ENCODE measurements at places on chromosomes 6 and 20.

DNA sequence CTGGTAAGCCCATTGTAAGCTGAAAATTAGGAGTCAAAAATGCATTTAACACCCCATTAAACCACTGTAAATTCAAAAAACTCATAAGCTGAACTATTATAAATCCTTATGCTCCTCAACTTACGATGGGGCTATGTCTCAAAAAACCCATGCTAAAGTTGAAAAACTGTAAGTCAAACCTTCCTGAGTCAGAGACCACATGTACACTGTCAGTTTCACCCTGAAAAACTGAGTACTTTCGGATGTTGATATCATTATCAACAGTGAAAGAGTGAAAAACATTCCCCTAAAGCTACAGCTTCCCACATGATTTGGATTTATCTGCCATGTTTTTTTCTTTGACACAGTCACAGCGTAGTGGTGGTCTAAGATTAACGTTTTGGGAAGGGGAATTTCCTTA lies 14.2 kb downstream of the RAB23 start:
- no peak for DNase-seq

- DNase-seq = no peak
These were observed 86.9 kb downstream of the PXDC1 start for GRCh38 chr6:3664625-3665041.

DNA sequence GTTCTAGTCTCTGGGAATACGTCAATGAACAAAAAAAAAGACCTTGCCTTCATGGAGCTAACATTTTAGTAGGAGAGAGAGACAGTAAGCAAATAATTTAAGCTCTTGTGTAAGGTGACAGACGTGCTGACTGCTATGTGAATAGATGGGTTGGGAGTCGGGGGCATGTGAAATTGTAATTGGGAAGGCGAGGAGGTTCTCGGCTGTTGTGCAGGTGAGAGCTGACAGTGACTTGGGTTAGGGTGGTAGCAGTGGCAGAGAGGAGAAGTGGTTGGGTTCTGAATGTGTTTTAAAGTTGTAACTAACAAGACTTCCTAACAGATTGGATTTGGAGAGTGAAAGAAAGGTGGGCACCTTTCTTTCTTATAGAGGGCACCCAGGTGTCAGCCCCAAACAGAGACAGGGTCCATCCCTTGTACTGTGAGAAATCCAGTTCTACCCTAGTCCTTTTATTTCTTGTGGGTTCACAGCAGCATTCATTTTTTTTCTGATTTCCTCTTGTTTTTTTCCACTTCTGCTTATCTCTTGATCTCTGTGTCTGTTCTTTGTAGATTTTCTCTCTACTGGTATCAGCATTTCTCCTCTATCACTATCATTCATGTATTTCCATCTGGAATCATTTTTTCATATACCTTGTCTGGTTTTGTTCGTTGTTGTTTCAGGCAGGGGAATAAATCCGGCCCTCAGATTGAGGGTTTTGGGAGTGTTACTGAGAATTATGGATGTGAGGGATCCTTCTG lies 15.4 kb upstream of the MYLK2 start:
- no peak for DNase-seq

DNA sequence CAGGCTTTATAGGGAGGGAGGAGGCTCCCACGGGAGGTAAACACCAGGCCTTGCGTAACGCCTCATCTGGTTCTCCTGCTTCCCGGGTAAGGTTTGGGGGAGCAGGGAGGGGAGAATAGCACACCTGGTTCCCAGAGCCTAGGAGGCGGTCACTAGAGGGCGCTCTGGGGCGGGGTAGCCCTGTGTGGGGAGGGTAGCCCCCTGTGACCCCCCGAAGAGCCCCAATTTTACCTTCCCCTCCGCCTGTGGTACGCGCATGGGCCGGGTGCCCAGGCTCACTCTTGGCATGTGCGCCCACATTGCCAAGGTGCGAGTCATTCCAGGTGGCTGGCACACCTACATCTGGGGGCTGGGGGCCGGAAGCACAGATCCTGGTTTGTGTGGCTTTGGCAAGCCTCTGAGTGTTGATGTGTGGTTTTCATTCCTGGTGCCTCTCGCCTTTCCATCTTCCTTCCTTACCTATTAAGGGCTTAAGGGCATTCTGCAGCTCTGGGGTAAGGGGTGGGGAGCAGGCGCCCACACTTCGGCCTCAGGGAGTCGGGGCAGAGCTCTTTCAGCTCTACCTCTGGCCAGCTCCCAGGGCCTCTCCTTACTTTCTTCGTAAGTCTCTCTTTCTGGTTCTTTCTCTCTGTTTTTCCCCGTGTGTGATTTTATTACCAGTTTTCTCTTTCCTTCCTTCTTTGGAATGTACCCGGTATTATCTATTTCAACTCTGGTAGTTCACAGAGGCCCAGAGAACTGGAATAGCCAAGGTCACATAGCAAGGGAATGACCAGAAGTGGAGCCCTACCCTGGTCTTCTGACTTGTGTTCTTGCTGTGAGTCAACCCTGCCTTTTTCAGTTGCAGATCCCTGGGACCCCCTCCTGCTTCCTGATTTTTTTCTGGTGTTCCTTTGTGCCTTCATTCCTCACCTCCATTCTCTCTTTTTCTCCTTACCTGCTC lies 492 bp upstream of the RNF39 start:
- peak; percentile 57 for DNase-seq

DNA sequence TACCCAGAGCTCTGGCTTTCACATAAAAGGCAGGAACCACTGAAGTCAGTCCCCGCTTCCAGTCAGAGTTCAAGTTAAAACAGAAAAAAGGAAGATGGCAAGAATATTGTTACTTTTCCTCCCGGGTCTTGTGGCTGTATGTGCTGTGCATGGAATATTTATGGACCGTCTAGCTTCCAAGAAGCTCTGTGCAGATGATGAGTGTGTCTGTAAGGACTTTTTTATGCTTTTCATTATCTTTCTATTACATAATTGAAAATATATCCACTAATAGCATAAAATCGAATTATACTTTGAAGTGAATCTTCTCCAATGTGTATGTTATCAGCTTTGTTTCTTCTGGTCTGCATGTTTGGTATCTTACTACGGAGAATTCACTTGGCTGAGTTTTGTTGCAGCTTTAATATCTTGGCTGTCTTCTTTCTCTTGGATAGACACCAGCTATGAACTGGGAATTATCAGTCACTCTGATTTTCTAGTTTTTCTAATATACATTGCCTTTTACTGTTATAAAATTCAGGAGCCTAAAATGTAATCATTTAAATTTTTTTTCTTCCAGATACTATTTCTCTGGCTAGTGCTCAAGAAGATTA lies at the start of gene OTOR:
Gene OTOR, plus strand, starts transcription at position 51 of the 593 bp plus-strand sequence. Its CDS starts 44 bp downstream, at position 95.
- no peak for DNase-seq

DNA sequence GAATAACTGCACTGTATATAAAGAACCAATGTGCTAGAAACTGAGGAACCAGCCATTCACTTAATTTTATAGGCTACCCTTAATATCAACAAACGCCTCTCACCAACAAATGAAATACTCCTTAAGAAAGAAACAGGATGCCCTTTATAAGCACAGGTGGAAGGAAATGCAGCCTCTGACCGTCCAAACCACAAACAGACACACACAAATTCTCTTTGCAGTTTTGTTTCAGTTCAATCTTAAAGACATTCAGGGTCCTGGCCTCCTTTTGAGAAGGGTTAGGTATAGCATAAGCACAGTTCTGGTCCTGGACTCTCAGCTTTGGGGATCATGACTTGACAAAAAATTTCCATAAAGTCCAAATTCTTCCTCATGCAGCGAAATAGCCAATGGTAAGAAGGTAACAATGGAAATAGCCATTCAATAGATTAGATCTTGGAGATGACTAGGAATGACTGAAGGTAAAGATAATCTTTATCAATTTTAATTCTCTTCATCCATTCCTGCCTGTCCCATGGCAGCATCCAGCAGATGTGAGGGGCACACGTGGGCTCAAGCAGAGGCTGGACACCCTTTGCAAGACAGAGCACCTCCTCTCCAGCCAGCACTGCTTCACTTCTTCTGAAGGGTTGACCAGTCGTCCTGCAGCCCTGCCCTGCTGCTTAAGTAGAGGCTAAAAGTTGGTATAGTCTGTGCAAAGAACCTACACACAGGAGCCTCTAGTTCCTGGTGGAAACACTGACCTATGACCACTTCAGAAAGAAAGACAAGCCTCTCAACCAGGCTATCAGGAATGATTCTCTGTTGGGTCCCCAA lies 123.9 kb downstream of the CD83 start:
- no peak for DNase-seq

DNA sequence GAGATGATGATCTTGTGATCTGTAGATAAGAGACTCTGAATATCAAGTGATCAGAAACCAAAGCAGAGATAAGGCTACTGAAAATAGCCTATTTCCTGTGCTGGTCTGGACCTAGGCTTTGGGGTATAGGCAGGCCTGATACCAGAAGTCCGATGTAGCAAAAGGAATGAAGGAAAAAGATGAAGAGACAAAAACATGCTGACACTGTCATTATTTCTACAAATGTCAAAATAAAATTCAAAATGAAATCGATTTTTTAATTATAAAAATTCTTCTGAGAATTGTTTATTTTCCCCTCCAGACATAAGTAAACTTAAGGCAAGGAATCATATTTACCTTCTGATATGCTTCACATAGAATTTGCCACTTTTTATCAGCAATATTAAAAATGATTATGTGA lies 252.8 kb downstream of the PRKN start:
- no peak for DNase-seq

GRCh38 chr6:79841577-79842375 lies 105.6 kb downstream of the ELOVL4 start:
- no peak for DNase-seq

GRCh38 chr6:125094563-125094962 lies 59.0 kb upstream of the TPD52L1 start:
- DNase-seq = no peak

DNA sequence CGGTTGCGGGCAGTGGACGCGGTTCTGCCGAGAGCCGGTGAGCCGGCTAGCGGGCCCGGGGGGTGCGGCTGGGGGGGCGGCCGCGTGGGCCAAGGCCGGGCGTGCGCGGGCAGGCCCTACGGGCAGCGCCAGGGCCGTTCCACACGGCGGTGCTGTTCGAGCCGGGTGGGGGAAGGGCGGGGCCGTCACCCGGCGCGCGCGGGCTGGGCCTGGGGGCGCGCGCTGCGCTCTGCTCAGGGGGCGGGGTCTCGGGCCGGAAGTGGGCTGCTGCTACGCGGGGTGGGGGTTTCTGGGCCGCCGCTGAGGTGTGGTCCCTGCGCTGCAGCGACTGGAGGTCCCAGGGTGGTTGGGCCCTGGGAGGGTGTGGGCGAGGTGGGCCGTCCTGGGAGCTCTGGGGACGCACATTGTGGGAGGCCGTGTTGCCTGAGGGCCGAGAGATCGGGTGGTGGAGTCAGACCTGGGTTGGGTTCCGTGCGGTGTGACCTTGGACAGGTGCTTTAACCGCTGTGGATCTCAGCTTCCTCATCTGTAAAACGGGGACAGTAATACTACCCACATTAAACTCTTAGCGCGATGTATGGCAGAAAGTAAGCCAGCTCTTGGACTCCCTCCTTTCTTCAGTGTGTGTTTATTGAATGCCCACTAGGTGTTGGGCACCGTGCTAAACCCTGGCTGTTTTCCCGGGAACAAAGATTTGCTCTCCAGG lies 391 bp downstream of the MAPRE1 start:
- peak; percentile 96 for DNase-seq

- DNase-seq = no peak
These were observed 228.8 kb upstream of the FAM83B start for GRCh38 chr6:54617730-54618129.

DNA sequence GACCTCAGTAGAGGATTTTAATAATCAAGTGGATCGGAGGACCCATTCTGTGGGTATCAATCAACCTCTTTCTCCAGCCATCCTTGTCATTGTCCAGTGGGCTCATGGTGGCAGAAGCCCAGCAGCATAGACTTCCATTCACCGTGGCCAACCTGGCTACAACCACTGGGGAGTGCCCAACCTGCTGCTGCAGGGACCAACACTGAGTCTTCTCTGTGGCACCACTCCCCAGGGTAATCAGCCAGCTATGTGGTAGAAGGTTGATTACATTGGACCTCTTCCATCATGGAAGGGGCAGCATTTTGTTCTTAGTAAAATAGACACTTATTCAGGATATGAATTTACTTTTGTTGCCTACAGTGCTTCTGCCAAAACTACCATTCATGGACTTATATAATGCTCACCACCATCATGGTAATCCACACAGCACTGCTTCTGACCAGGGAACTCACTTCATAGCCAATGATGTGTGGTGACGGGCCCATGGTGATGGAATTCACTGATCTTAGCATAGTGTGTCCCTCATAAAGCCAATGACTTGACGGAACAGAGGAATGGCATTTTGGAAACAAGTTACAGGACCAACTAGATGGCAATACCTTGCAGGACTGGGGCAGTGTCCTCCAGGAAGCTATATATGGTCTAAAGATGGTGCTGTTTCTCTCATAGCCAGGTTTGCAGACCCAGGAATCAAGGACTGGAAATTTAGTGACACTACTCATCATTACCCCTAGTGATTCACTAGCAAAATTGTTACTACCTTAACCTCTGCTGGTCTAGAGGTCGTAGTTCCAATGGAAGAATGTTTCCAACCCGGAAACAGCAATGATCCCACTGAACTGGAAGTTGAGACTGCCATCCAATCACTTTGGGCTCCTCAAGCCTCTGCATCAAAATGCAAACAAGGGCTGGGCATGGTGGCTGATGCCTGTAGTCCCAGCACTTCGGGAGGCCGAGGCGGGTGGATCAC lies 7.6 kb downstream of the CD24 start:
- DNase-seq = no peak

GRCh38 chr6:156720691-156721685 lies 56.2 kb upstream of the ARID1B start:
- DNase-seq = no peak

GRCh38 chr6:90216072-90216977 lies 80.3 kb downstream of the BACH2 start:
- DNase-seq = no peak

DNA sequence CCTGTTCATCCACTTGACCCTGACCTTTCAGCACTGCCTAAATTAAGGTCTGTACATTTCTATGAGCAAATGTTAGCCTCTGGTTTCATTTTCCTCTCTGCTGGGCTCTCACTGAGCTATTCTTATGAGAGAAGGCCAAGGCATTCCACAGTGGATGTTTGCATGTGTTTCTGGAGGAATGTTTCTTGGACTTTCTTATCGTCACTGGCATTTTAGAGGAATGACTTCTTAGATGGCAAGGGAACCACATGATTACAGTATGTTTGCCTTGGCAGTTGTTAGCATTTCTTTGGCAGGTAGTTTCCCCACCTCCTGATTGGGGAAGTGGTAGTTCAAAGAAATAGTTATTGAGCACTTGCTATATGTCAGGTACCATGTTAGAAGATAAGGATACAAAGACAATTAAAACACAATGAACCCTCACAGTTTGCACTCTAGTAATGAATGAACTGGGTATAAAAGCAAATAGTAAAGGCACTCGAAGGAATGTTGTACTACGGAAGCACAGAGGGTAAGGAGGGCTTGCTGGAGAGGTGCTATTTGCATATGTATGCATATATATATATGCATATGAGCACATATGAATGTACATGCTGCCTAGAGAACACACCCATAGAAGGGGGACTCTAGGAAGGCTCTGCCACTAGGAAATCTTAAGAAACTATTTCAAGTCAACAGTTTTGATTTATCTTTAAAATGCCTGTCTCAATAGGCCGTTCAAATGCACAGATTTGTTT lies 307.4 kb downstream of the EYA4 start:
- DNase-seq = no peak

GRCh38 chr6:113651920-113652319 lies 205.2 kb upstream of the MARCKS start:
- DNase-seq = no peak

GRCh38 chr6:166307082-166308032 lies 835 bp downstream of the PRR18 start:
- peak; percentile 59 for DNase-seq

Data from D341Med (cell line).